ENCODE measurements at places on chromosomes 3 and 15.

GRCh38 chr3:67854663-67855062 is 200.3 kb upstream of the SUCLG2 start:
- DNase-seq: no peak

GRCh38 chr3:62870321-62870720 is 4.9 kb downstream of the CADPS start:
- no peak for DNase-seq

- no peak for DNase-seq
Observed at GRCh38 chr15:51935466-51936104, 36.0 kb downstream of the LEO1 start.

GRCh38 chr3:73215281-73215680 is 153.8 kb downstream of the EBLN2 start:
- no peak for DNase-seq

- DNase-seq: no peak
Observed at GRCh38 chr15:87362531-87362930, 894.0 kb downstream of the NTRK3 start.

DNA sequence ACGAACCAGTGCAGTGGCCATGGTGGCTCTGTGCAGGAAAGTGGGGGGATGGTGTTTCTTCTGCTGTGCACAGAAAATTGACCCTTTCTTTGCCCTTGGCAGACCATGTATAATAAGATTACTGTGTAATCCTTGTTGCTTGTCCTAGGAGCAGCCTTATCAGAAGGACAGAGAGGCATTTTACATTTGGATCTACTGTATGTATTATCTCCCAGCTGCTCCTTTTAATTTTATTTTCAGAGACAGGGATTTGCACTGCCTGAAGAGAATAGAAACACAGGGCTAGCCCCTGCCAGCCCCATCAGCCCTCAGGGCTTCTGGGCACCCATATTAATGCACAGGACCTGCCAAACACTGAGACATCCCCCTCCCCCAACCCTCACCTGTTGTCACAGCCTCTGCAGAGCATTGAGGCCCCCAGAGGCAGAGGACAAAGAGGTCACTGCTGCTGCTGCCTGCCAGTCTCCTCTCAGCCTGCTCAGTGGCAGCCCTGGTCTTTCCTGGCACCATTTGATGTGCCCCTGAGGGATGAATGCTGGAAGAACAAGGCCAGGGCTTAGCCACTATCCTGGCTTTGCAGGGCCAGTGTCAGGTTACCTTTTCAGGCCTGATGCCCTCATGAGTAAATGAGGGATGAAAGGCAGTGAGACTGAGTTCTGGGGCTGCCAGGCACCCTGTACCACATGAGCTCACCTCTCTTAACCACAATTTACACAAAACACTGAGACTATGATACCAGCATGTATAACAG is 533.4 kb downstream of the NTRK3 start:
- no peak for DNase-seq

- no peak for DNase-seq
Observed at GRCh38 chr15:72827226-72827625, 43.7 kb upstream of the ADPGK start.

- DNase-seq: no peak
Observed at GRCh38 chr3:45932112-45932511, 11.2 kb upstream of the CXCR6 start.

DNA sequence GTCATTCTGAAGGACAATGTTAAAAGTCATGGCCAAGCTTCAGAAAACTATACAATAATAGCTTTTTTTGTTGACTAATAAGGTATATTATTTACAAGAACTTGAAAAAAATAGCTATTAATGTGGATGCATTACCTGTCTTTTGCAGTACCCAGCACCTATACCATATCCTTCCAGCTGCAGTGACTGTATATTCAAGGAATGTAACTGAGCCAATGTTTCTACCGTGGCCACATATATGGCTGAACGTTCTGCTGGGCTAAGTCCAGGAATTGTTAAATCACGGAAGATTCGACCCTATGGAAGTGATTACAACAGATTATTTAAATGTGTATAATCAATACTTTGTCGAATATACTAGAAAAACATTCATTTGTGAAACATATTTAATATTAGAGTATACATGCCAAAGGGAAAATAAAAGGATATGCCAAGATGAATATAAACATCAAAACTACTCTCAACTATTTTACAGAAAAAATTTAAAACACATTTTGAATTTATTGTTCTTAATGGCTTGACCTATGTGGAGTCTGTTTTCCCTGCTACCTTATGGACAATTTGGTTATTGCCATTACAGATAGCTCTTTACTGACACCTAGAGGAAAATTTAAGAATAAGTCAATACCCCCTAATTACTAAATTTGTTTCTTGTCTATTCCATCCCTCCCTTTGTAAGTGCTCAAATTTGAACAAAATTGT is 17.6 kb downstream of the ACAD11 start:
- no peak for DNase-seq

DNA sequence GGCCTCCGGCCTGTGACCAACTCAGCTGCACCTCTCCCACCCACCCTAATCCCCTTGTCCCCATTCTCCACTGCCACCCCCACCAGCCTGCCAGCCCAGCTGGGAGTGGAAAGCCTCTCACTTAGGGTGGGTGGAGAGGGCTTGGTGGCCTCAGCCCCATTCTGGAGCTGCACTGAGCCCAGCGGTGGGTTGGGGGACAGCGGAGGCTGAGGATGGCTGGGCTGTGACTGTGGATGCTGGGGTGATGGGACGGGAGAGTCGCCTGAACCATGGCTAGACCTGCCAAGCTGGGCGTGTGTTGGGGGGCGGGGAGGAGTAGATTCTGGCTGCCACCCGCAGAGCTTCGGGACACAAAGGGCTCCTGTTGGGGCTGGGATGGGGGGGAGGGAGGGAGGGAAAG is 1.8 kb downstream of the CLCN2 start:
- DNase-seq: no peak

DNA sequence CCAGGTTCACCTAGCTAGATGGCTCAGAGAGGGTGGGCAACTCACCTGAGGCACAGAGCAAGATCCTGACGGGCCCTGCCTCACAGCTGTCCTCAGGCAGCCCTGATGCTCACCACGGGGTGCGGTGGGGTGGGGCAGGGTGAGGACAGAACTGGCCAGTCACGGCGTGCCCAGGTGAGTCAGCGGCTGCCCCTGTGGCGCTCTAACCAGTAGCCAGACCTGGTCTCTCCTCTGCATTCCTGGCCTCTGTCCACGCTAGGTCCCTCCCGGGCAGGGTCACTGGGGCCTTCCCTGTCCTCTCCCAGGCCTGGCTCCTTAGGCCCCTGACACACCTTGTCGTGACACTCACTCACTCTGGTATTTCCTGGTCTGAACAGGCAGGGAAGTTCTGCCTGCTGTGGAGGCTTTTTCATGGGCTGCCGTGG is 901 bp downstream of the ALS2CL start:
- no peak for DNase-seq

- no peak for DNase-seq
Observed at GRCh38 chr15:29736012-29736743, 86.1 kb downstream of the TJP1 start.

GRCh38 chr3:16085884-16086608 is 88.4 kb upstream of the GALNT15 start:
- DNase-seq: no peak

- no peak for DNase-seq
Observed at GRCh38 chr15:67790610-67791319, 34.5 kb upstream of the SKOR1 start.

DNA sequence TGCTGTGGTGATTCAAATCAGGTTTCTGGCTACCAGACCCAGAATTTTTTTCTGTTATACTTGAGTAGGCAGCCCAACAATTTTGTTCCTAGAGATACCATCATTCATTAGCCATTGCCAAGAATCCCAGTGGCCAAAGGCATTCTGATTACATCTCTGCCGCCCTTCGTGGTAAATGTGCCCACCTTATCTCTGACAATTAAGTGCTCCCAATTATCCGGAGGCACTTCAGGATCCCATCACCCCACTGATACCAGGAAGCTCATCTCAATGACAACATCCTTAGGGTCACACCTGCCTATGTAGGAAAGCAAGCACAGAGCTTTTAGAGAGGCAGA is 43.2 kb upstream of the RPL35A start:
- DNase-seq: no peak

GRCh38 chr3:127329631-127330285 is 41.9 kb upstream of the PRR20G start:
- DNase-seq: no peak

DNA sequence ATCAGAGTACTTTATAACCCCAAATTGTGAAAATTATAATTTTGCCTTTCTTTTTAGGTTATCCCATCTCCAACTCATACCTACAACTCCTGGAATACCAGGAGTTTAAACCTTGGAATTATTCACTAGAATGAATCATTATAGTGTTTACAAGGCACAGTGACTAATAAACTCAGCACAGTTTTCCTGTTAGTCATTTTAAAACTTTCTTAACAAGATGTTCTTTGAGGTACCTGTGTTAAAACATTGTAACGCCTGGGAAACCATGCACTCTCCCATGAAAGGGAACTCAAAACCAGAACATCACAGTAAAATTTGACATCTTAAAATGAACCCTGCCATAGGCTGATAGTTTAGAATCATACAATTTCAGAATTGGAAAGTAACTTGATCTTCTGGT is 132.4 kb upstream of the OSTN start:
- no peak for DNase-seq
